Muscle of back (tissue), 13 donors: ENCODE measurements at places on chromosomes 11 and 22.

DNA sequence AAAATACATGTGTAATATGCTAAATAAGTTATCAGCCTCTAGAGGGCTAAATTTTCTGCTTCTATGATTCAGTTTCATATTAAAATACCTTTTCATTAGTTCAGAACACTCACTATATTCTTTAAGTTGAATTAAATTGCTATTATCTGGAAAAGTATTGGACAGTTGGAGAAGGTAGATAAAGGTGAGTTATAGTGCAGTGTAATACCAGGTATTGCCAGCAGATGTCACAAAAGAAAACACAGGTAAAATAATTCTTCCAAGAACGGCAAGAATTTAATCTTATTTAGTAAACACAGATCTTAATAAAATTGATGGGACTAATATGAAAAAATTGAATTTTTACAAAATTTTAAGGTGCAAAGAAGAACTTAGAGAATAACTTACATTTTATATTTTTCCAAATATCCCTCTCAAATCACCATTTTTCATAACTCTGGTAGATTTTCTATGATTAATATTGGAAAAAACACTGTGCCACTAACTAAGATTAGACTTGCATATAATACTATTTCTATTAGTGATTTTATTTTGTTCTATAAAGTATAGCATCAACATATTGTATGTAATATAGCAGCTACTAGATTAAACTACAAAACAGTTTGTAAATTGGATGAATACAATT, 1.7 kb upstream of the LRRC4C start:
- DNase-seq = no peak

DNA sequence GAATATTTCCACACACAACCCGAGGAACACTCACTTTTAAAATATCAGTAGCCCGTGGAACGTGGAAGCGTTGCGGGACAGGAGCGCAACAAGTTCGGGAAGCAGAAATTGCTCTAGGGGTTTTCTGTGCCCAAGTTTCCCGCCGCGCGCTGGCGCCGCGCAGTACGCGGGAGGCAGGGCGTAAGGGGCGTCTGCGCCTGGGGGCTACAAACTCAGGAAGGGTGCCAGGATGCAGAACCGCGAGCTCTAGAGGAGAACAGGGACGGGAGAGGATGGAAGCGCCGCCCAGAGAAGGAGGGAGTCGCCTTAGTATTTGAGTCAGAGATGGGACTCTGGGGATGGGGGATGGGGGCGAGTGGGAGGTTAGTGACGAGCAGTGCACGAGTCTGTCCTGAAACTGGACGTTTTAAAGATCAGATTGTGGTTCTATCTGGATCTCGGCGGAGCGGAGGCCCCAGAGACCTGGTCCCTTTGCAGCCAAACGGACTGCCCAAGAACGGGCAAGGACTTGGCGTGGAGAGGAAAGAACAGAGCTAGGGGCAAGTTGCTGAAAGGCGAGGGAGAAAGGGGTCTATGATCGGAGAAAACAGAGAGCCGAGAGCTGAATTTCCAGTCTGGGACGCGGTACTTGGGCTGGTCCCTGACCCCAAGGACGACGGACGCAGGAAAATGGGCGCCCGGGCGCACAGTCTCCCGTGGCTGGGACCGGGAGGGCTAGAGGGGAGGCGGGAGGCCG, 4.7 kb downstream of the BSX start:
- no peak for DNase-seq

GRCh38 chr11:70699294-70700221, 301.2 kb downstream of the CTTN start:
- no peak for DNase-seq

- DNase-seq = no peak
Measured at GRCh38 chr11:118398791-118399559, 2.4 kb upstream of the ATP5MG start.

- peak; percentile 53 for DNase-seq
Measured at GRCh38 chr11:61489833-61490721, 18.5 kb upstream of the LRRC10B start.

DNA sequence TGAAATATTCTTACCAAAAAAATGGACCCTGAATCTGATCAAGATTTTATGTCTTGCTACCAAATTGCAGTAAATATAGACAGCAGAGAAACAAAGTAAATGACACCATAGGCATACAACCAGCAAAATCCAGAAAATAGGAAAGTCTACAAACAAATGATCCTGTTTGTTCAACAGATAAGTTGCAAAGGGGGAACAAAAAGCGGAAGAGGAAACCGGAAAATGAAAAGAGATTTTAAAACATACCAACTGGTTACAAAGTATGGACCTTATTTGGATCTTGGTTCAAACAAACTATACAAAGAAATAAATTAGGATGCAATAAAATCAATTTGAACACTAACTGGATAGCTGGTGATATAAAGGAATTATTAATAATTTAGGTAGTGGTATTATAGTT, 92.0 kb downstream of the TMPRSS5 start:
- no peak for DNase-seq

- DNase-seq = no peak
Measured at GRCh38 chr11:88521399-88521798, 183.9 kb upstream of the CTSC start.

GRCh38 chr11:61954851-61955421, 4.8 kb downstream of the BEST1 start:
- DNase-seq = peak; percentile 69

DNA sequence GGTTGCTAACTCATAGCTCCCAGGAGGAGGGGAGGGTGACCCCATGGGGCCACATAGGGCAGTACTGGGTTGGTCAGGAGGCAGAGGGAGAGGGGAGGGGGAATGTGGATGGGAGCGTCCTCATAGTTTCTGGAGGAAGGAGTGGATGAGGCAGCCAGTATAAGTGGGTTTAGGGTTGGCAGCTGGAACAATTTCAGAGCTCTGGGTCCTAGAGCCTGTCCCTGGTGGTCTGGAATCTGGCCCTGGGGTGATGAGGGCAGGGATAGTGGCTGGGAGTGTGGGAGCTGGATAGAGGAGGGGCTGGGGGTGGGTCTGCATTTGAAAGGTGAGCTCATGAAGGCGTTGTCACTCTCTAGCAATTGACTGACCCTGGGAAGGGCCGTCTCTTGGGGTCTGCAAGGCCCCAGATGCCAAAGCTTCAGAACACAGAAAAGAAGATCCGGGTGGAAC, 5.3 kb upstream of the MRGPRG start:
- DNase-seq = no peak

DNA sequence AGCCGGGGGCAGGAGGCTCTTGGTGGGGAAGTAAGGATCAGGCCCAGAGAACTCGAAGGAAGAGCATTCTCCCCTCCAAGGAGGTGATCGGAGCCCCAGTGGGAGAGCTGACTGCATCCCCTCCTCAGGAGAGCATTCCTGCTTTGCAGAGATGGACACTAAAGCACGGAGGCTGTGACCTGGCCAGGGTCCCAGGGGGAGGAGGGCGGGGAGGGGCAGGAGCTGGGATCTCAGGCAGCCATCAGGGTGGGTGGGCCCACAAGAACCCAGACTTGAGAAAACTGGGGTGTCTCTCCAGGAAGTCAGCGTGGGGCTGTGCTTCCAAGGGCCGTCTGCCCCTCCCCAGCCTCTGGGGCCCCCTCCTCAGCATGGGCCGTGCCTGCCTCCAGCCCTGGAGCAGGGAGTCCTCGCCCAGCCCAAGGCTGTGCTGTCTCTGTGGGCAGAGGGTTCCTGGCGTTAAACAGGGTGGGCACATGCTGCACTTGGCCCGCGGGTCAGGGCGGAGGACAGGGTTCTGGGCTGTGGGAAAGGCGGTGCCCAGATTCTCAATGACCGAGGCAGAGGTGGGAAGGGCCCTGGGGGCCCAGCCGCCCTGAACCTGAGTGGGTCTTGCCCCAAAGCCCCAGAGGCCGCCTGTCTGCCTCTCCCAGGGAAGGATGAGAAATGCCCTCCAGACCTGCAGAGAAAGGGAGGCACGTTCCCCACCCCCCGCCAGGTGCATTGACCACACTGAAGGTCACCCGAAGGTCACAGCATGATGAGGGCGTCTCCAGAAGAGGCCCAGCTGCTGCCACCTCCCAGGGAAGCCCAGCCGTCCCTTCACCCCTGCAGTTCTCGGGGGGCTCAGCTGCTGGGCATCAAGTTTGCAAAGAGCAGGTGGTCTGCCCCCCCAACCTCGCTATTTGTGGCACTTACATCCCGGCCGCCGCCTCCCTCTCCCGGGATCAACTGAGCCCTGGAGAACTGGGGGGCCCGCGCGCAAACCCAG, 643 bp downstream of the CEND1 start:
- no peak for DNase-seq

- DNase-seq = no peak
Measured at GRCh38 chr11:62601122-62601371, 618 bp downstream of the MTA2 start.

DNA sequence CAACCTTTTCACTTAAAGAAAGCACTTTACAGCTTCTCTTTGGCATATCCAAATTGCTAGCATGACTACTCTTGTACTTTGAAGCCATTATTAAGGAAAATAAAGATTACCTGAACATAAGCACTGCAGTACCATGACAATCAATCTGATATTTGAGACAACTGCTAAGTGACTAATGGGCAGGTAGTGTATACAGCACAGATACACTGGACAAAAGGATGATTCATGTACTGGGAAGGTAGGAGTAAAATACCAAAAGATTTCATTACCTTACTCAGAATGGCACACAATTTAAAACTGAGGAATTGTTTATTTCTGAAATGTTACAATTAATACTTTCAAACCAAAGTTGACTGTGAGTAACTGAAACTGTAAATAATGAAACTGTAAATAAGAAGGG, 1054.3 kb upstream of the TENM4 start:
- DNase-seq = no peak

DNA sequence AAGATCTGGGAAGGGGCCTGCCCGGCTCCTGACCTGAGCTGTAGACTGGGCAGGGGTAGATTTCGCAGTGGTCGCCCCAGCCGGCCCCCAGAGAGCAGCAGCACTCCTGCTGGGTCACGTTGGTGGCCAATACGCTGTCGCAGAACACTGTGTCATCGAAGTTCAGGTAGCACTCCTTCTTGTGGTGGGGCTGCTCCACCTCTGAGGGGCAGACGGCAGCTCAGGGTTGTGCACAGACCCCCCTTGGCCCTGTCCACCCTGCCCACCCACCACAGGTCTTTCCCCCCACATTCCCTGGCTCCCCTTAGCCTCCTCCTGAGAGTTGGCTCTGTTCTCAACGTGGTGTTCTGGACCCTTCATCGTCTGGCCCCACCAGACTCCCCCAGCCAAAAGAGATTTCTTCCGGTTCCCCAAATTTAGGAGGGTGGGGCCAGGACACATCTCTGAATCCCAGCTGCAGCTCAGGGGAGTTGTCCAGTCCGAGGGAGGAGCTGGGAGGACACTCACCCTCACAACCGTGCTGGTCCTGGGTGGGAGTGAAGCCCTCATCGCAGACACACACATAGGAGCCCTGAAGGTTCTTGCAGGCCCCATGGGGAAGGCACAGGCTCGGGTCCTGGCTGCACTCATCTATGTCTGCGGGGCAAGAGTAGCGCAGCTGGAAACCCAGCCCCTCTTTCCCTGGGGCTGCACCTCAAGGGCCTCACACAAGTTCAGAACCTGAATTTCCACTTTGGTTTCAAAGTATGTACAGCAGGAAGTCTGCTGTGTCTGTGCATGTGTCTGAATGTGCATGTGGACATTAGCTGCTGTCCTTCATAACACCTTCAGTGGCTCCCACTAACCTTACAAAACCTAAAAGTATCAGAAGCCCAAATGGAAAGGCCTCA, 16.5 kb downstream of the SCYL1 start:
- no peak for DNase-seq
